Omental fat pad (tissue), 4 donors: ENCODE measurements at places on chromosomes 7 and 10.

DNA sequence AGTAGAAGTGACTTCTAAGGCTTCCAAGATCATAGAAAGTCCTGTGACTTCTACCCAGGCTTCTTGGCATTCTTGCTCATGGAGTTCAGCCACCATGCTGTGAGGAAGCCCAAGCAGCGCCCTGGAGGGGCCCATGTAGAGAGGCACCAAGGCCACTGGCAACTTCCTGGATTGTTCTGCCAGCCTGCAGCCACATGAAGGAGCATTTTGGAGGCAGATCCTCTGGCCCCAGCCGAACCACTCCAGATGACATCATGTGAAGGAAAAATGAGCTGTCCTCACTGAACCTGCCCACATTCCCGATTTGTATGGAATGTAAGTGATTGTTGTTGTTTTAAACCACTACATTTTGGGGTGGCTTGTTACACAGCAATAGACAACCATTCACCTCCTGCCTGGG is 51.5 kb upstream of the MNX1 start:
- DNase-seq = no peak

- no peak for DNase-seq
Measured at GRCh38 chr10:3178042-3178441, 5.5 kb upstream of the PITRM1 start.

- no peak for DNase-seq
Measured at GRCh38 chr10:99784016-99784726, 1.7 kb downstream of the ABCC2 start.

DNA sequence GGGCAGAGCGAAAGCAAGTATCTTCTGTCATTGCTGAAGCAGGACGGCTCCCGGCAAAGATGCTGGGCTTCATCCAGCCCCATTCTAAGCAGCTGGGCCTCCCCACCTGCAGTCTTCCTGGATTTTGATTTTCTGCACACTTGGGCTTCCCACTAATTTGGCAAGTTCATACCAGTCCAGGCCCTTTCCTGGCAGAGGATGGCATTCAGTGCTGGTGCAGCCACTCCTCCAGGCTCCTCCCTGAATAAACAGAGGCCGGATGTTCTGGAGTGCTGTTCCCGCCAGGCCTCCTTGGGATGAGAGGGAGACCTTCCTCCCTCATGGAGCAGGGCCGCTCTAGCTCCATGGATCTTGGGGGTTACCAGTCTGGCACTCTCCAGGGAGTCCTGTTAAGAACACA is 3.4 kb downstream of the BAG3 start:
- DNase-seq = no peak

- DNase-seq = no peak
Measured at GRCh38 chr10:121106611-121107010, 255.4 kb downstream of the WDR11 start.

DNA sequence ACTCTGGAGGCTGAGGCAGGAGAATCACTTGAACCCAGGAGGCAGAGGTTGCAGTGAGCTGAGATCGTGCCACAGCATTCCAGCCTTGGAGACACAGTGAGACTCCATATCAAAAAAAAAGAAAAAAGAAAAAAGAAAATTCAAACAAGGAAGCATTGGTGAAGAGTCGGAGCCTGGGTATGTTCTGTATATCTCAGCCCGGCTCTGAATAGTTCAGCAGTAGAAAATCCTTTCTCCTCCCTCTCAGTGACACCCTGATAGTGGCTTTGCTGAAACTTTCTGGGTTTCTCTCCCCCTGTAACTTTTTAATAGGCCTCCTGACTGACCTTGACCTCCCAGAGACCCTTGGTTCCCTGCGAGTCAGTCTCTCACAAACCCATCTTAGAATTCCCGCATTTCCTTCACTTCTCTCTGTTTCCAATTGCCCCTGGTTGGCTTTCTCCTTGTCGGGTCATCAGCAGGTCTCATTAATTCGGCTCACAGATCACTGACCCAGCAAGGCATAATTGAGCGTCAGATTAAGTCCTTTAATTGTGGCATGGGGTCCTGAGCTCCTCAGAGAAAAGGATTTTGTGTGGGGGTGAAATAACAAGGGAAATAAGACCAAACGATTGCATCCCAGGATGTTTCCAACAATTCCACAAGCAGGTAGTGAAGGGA is 541.6 kb upstream of the NRP1 start:
- DNase-seq = no peak

GRCh38 chr10:51214207-51215196 is 140.2 kb downstream of the PRKG1 start:
- DNase-seq = no peak

DNA sequence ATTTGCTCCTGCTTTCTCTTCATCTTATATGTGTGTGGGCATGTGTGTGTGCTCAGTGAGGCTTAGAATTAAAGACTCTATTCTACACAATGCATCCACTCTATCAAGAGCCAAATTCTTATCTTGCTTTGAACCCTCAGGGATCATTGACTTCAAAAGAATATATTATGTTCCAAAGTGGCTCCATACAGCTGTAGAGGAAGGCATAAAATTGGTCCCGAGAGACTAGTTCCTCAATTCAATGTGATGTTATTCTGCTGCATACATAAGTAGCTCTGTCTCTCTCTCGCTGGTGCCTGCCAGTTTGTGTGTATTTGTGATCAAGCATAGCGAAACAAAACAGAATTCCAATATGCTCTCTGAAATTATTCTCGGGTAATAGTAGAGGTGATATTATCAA is 997.9 kb upstream of the POT1 start:
- DNase-seq = no peak

DNA sequence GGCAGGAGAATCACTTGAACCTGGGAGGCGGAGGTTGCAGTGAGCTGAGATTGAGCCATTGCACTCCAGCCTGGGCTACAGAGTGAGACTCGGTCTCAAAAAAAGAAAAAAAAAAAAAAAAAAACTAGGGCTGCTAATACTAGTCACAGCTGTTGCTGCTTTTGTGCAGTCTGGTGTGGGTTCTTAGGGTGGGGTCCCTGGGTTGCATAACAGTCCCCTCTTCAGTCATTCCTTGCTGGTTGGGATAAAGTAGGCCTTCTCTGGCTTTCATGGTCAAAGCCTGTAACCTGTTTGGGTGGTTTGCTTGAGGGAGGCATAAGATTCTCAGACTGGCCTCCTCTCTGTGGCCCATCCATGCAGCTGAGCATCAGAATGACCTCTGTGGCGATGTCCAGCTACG is 14.1 kb downstream of the SSMEM1 start:
- DNase-seq = no peak

GRCh38 chr7:87797395-87797794 is 78.8 kb downstream of the SLC25A40 start:
- no peak for DNase-seq

GRCh38 chr10:128277267-128277840 is 151.1 kb upstream of the MKI67 start:
- DNase-seq = no peak

DNA sequence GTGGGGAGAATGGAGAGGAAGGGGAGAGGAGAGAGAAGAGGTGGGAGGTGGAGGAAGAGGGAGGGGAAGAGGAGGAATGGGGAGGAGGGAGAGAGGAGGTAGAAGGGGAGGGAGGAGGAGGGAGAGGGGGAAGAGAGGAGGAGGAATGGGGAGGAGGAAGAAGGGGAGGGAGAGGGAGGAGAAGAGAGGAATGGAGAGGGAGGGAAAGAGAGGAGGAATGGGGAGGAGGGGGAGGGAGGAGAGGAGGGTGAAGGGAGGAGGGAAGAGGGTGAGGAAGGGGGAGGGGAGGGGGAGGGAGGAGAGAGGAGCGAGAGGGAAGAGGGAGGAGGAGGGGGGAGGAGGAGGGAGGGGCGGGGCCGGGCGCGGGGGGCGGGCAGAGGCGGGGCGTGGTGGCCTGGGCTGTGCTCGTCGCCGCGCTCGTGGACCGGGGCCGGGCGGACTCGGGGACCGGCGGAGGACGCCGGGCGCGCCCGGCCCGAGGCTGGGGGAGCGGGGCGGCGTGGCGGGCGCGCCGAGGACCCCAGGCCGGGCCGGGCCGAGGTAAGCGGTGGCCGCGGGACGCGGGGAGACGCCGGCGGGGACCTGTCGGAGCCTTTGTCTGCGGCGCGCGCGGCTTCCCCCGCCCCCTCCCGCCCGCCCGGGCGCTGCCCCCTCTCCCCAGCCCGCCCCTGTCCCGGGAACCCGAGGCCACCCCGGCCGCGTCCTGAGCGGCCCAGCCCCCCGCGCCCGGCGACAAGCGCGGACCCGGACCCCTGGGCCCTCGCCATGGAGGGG is at the start of gene SLC29A4:
TSS of gene SLC29A4 (plus strand) at position 401 of the 774 bp plus-strand sequence. CDS start 4,874 bp downstream, outside the sequence.
- no peak for DNase-seq

DNA sequence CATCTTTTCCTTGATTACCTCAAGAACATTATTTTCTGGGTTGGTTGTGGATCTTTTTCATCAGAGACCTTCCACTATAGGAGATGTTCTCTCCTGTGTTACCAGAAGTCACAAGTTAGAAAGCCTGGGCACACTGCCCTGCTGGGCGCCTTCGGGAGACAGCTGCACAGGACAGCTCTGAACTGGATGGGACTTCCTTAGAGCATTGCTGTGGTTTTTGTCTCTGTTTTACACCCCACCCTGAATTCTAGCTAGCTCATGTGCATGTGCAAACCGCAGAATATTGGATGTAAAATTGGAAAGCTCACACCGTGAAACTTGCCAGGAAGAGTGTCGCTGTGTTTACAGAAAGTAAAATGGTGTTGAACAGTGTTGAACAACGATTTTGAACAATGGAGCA is 54.4 kb upstream of the SEC61G start:
- no peak for DNase-seq

GRCh38 chr10:50554995-50555568 is 68.7 kb downstream of the SGMS1 start:
- no peak for DNase-seq

- DNase-seq = no peak
Measured at GRCh38 chr7:90212149-90212495, 582 bp downstream of the STEAP2 start.

- no peak for DNase-seq
Measured at GRCh38 chr7:105820363-105821066, 55.9 kb downstream of the ATXN7L1 start.

GRCh38 chr10:17062009-17062408 is 67.6 kb downstream of the CUBN start:
- DNase-seq = no peak

- DNase-seq = no peak
Measured at GRCh38 chr10:83289373-83289772, 849.9 kb upstream of the GHITM start.

DNA sequence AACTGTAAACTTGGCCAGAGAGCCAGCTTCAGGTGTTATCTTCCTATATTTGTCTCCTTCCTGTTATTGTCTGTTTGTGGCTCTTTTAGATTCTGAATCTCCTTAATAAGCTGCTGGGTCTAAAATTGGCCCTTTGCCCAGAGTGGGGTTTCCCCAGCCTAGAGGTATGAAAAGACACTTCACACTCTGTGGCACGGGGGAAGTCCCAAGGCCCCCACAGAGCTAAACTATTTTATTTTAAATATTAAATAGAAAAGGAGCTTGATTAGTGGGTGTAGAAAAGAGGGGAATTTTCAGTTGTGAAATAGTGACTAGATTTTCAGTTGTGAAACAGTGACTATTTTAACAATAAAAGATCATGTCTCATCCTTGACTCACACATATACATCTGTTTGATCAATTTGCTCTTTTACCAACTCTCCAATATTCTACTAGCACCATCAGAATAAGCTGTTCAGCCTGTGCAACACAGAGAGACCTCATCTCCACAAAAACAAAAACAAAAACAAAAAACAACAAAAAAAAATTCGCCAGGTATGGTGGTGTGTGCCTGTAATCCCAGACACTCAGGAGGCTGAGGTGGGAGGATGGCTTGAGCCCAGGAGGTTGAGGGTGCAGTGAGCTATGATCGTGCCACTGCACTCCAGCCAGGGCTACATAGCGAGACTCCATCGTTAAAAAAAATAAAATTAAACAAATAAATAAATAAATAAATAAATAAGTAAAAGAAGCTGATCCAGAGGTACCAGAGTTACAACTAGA is 24.9 kb upstream of the ADO start:
- no peak for DNase-seq

DNA sequence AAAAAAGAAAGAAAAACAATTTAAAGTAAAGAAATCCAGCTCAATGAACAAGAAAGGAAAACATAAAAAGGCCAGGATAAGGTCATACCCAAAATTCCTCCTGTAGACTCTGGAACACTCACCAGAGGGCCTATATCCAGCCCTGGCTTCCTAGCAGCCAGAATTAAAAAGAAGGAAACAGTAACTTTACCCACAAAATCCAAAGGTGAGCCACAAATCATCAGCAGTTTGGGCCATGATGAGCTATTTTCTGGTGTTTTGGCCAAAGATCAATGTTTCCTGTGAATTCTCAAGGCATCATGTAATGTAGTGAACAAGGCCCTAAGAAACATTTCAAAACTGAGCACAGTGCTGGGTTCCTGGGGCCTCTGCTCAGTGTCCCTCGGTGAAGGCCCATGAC is 87.8 kb downstream of the LARP4B start:
- no peak for DNase-seq

DNA sequence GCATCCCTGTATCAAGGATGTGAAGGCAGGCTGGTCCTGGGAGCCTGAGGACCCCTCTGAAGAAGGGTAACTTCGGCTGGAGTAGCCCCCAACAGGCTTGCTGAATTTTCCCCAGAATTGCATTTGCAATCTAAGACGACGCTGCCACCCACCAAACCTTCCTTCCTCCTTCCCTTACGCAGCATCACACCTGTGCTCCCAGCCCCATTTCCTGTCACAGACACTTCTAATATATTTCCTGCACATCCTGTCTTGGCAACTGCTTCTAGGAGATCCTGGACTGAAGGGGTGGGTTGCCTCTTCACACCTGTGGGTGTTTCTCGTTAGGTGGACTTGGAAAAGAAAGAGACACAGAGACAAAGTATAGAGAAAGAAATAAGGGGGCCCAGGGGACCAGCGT is 9.4 kb upstream of the PGAM1 start:
- DNase-seq = no peak

DNA sequence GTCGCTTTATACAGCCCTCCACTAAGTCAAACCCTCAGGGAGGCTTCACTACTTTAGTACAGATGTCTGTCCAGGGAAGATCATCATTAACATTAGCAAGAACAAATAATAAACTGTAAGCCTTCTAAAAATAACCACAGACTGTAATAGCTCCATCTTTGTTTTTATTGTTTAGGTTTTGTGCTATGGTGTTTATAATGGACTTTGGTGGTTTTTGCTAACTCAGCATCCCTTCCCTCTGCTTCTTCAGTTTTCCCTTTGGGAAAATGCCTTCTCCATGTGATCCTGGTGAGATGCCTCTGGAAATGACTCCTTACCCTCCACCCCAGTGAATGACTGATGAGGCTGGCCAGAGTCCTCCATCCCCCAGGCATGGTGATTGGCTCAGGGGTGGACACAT is 131.3 kb downstream of the ICA1 start:
- no peak for DNase-seq

- no peak for DNase-seq
Measured at GRCh38 chr10:132336064-132336746, 4.2 kb downstream of the LRRC27 start.

GRCh38 chr10:35466170-35466569 is 129.9 kb downstream of the CCNY start:
- no peak for DNase-seq
